ENCODE measurements at places on chromosomes 6 and 20. TPM values are rescaled to one million over a fixed set of nuclear protein-coding genes. Genes with fewer than 3 reads are reported as not detected.

Gene CHRNA4
- not detected for total RNA-seq

Gene SLC13A3
- 2.6 TPM for total RNA-seq

Gene HRH3
- not detected for total RNA-seq

Gene COL9A3
- 10.4 TPM for total RNA-seq

Gene PSORS1C1
- 0.38 TPM for total RNA-seq

Gene TXLNB
- total RNA-seq = not detected

Gene PDE7B
- 0.34 TPM for total RNA-seq

Gene SLC4A11
- total RNA-seq = 4.9 TPM

Gene SPTLC3
- total RNA-seq = 1.2 TPM

Gene RBBP8NL
- not detected for total RNA-seq

Gene TBX18
- 0.46 TPM for total RNA-seq

Gene CST2
- 7.0 TPM for total RNA-seq

Gene SAMD3
- total RNA-seq = not detected

Gene TSPYL4
- 14.3 TPM for total RNA-seq

Gene MATN4
- total RNA-seq = not detected

Gene OPN5
- not detected for total RNA-seq

Gene TSPO2
- not detected for total RNA-seq

Gene GGTLC1
- total RNA-seq = not detected

Data from kidney epithelial cell (primary cell).